ENCODE measurements at places on chromosomes 4 and X. TPM values are rescaled to one million over a fixed set of nuclear protein-coding genes. Genes with fewer than 3 reads are reported as not detected.

DNA sequence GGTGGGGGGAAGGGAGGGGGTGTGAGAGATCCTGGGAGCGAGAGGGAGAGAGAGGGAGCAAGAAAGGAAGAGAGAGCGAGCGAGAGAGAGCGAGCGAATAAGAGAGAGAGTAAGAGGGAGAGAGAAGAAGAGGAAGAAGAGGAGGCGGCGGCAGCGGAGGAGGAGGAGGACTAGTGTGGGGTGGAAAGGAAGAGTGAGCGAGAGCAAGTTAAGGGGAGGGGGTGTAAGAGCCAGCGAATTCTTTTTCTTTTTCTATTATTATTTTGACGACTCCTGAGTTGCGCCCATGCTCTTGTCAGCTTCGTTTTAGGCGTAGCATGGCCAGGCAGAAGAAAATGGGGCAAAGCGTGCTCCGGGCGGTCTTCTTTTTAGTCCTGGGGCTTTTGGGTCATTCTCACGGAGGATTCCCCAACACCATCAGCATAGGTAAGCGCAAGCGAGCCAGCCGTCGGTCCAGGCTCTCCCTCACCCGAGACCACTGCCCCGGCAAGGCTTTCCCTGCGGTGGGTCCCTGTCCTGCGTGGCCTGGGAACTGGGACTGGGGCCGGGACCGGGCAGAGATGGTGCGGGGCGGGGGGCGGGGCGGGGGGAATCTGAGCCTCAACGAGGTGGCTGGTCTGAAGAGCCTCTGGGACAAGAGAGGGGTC lies at the start of gene GRIA3:
Gene GRIA3, plus strand, starts transcription at position 60 of the 647 bp plus-strand sequence. Its CDS starts 258 bp downstream, at position 318.
- no peak for DNase-seq

DNA sequence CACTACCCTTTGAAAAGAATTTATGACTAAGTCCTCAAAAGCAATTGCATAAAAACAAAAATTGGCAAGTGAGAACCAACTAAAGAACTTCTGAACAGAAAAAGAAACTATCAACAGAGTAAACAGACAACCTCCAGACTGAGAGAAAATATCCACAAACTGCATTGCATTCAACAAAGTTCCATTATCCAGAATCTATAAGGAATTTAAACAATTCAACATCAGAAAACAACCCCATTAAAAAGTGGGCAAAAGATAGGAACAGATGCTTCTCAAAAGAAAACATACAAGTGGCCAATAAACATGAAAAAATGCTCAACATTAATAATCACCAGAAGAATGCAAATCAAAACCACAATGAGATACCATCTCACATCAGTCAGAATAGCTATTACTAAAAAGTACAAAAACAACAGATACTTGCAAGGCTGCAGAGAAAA lies 130.2 kb downstream of the GASK1B start:
- DNase-seq = no peak

GRCh38 chr4:102404431-102404969 lies 59.2 kb upstream of the SLC39A8 start:
- DNase-seq = no peak

GRCh38 chrX:110173192-110174175 lies 144.4 kb downstream of the AMMECR1 start:
- no peak for DNase-seq

GPR119 gene
- polyA plus RNA-seq = not detected

SATL1 gene
- 0.55 TPM for polyA plus RNA-seq

CSN1S1 gene
- not detected for polyA plus RNA-seq

Measured in renal cortex interstitium (tissue), 15 donors.